ENCODE measurements at places on chromosomes 3 and 15.

- DNase-seq = no peak
Measured at GRCh38 chr3:10764259-10765051, 51.6 kb upstream of the SLC6A11 start.

DNA sequence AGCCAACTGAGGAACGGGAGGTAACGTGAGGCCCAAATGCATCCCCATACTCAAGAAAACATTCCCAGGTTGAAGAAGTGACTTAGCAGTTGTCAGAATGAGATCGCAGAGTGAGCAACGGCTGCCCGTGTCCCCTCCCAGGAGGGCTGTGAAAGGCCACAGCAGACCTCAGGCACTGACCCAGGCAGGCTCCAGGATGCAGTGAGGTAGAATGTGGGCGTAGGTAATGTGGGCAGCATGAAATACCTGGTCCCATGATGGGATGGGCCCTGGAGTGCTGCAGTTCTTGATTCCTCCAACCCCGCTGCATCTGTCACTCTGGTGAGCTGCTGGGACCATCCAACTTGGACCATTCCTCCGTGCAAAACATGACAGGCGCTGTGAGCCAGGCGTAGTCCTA, 74.8 kb downstream of the NSMCE3 start:
- DNase-seq = no peak

DNA sequence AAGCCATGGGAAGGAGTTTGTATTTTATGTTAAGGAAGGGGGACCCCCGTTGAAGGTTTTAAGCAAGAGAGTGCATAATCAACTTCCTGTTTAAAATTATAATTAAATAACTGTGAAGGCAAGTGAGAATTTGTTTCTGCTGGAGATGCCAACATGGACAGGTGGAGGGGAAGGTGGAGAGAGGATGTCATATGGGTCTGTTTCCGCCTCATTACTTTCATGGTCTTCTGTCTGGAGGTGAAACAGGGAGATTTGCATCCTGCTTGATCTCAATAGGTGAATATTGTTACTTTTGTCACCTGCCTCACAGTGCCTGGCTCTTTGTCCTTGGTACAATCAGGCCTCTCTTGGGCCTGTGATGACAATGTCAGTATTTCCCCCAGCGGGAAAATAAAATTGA, 300.6 kb upstream of the LMCD1 start:
- no peak for DNase-seq

DNA sequence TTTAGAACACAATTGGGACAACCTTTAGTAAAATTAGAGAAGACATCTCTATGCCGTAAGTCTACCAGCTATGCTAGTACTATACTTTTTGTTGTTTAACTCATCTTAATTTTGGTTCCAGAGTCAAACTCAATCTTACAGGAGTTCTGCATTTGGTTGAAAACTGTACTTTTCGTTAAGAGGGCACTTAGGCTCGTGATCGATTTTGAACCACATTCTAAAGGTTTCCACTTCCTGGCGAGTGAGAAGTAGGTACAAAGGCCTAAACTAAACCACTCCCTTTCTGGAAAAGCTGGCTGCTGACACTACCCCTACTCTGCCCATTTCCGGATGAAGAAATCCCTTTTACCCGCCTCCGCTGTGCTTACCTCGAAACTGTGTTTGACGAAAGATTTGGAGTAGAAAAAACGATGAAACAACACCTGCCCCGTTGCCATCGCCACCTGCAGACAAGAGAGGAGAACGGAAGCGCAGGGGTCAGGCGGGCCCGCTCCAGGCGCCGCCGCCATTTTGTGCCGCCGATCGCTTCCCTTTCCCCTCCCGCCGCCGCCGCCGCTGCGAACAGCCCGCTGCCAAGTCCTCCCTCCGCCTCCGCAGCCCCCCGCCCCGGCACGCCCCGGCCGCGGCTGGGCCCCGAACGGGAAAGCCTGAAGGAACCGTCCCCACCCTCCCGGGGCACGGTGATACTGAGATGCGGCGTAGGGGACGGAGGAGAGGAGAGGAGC, 748 bp downstream of the CCNL1 start:
- DNase-seq = no peak

- no peak for DNase-seq
Measured at GRCh38 chr3:124234852-124235252, 242.9 kb upstream of the ROPN1 start.

- no peak for DNase-seq
Measured at GRCh38 chr15:64623347-64623996, 151.9 kb downstream of the RBPMS2 start.

DNA sequence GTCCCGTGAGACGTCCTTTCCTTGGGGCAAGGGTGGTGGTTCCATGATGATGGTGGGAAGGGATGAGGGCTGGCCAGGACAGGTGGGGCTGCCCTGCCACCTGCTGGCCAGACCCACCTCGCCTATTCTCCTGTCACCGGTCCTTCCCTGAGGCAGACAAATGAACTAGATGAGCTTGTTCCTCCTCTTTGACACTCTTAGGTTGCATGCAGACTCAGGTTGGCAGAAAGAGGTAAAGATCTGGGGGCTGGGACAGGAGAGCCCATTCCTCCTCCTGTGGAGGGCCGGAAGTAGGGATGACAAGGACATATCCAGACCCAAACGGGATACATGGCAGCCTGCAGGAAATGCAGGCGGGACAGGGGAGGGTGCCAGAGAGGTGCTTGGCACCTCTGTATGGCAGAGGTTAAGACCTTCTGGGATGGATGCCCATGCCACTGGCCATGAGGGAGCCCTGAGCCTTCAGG, 38.6 kb downstream of the ACSBG1 start:
- DNase-seq = no peak

DNA sequence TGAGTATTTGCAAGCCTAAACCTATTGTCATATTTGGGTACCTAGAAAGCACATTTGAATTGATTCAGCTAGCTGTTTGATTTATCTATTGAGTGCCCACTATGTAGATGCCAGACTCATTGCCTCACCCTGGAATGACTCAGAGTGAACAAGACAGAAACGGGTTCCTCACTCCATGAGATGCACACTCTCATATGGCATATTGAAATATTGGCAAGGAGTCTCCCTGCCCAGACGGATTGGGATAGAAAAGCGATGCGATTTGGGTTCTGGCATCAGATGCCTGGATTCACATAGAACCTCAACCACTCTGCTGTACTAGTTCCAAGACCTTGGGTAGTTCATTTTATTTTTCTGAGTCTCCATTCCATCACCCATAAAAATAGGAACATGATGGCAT, 22.5 kb downstream of the LRRN1 start:
- no peak for DNase-seq

DNA sequence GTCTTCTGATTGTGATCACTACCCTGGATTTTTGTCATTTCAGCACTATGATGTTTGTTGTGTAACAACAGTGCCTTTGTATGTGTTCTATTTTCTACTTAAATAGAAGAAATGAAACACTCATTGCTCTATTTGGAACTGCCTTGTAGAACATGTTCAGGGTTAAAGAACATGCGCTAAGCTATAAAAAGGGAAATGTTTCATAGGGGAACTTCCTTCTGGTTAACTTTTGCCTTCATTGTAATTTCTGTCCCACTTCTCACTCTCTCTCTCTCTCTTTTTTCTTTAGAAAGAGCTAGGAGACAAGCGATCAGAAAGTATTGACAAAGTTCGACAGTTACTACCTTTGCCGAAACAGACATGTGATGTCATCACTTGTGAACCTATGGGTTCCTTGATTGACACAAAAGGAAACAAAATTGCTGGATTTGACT, at the start of gene P2RY12:
Gene P2RY12, minus strand, starts transcription at position 13 of the 434 bp plus-strand sequence. CDS start 45,908 bp downstream, outside the sequence.
- DNase-seq = no peak

- DNase-seq = no peak
Measured at GRCh38 chr3:153028381-153028780, 133.6 kb upstream of the RAP2B start.
